Spinal cord (tissue), 10 donors: ENCODE measurements at places on chromosomes 2 and 18.

DNA sequence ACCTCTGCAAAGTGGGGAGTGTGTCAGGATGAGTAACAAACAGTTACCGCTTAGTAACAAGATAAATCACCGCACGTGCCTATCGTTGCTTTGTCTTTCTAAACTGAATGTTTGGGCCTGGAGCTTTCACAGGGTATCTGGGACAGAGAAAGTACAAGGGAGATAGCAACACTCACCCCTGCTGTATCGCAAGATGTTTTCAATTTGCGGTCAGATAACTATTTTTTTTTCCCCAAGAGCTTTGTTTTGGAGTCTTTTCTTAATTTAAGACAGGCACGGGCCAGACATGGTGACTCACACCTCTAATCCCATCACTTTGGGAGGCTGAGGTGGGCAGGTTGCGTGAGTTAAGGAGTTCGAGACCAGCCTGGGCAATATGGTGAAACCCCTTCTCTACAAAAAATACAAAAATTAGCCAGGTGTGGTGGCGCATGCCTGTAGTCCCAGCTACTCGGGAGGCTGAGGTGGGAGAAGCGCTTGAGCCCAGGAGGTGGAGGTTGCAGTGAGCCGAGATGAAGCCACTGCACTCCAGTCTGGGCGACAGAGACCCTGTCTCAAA lies 146.6 kb downstream of the GBX2 start:
- no peak for DNase-seq

DNA sequence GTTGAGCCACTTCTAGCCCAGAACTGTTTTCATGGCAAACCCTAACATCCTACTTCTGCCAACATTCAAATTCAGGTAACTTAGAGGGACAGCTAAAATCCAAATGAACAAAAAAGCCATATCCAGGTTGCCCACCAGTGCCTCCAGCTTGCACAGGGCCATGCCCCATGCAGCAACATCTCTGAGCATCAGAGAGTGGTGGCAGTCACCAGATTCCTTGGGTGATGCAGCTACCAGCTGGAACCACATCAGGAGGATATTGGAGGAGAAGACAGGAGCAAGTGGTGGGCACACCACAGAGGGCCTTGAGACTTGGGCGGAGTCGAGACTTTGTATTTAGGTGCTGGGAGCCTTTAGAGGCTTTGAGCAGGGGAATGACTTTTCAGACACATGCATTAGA lies 50.5 kb downstream of the SDC1 start:
- no peak for DNase-seq

DNA sequence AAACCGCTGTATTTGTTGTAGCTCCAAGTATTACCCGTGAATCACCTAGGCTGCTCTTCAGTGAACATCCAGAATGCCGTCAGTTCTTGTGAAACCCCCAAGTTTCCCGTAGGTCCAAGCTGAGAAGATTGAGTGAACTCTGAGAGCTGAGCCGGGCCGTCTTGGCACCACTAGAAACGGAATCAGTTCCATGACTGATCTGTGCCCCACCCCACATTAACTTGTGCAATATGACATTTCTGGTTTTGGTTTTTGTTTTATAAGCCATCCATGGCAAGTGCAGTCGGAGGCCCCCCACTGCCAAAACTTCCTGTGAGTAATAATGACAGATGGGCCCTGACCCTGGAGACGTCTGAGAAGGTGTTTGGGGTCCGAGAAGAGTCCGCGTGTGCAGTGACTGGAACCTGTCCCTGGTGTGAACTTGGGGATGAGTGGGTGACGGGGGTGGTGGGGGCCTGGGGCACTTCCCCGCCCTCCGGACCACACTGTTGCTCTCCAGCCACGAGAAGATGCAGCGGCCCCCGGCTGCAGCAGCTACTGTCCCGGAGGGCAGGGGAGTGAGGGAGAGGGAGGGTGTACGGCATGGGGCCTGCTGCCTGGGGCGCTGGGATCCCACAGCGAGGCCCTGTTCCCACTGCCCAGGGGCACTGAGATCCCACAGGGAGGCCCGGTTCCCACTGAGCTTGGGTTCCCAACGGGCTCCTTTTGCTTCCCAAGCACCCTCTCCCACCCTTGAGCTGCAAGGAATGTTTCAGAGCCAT lies 26.5 kb downstream of the NFATC1 start:
- no peak for DNase-seq

DNA sequence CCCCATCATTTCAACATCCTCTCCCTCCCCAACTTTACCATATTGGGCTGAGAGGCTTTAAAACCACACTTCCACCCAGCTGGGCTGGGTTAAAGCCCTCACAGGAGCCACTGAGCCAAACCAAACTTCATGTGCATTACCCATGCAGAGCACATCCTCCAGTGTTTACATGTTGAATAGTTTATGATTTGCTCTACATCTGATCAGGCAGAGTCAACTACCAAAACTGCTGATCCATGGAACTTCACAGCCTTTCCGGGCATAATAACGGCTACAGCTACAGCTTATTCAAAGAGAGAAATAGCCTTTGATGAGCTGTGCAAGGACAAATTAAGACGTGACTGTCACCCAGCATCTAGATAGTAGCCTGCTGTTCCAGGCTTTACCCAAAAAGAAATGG lies 39.0 kb downstream of the MAIP1 start:
- peak; percentile 38 for DNase-seq

GRCh38 chr2:30095402-30095801 lies 51.4 kb upstream of the YPEL5 start:
- DNase-seq, result no peak

- DNase-seq, result no peak
Measured at GRCh38 chr2:113260991-113261390, 17.7 kb downstream of the PAX8 start.

DNA sequence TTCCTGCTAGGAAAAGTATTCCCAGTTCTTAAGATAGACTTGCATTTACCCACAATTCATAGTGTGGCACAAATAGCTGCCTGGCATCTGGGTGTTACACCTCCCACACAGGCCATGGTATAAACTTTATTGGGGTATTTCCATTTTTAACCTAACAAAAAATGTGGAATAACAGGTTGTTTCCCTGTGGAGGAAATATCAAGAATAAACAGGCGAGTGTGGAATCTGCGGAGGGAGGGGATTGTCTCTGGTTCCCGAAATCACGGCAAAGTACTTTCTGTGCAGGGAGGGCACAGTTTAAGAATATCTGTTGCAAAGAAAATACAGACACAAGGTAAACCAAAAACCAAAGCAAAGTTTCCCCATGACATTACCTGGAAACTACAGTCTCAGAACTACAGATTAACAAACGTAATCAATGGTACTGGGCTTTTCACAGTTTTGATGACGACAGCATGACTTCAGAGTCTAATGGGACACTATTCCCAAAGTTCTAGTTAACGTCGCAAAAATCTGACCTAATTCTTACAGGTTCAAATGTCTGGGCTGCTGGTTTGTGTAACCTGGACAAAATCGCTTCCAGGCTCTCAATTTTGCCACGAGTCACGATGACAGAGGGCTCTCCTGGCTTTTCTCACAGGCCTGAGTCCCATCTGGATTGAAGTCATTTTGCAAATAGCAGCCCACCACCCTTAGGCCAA lies 1.4 kb downstream of the STARD7 start:
- no peak for DNase-seq

DNA sequence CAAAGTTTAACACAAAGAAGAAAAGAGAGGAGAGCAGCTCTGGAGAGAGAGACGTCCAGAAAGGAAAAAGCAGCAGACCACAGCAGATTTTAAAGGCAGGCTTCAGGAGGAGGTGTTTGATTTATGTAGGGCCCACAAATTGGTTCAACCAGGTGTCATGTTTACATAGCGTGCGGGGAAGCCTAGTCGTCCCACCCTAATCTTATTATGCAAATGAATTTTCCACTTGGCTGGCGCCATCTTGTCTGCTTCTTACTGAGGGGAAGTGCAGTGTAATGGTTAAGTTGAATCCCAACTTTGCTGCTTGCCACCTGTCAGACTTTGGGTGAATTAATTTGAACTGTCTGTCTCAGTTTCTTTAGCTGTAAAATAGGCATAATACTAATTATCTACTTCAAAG lies 282.4 kb upstream of the CYRIA start:
- no peak for DNase-seq

GRCh38 chr2:152577579-152577978 lies 139.7 kb downstream of the PRPF40A start:
- DNase-seq, result no peak

DNA sequence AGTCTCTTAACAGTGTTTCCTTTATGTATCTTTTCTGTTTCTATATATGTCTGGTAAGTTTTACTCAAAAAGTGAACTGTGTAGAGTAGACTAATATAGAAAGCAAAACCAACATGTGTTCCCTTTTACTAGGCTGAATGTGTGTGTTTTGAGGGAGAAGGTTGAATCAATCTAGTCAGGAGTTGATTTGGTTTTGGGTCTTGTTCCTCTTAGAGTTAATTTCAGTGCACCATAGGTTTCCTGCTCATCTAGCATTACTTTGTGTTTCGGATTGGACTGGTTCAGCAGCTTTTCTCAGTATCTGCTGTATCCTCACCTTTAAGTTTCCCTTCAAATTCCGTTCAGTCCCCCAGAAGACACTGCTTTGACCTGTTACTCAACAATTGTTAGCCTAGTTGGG lies 52.0 kb upstream of the TRIM43 start:
- DNase-seq, result no peak

- no peak for DNase-seq
Measured at GRCh38 chr2:151262629-151263028, 966 bp upstream of the RBM43 start.

- DNase-seq, result no peak
Measured at GRCh38 chr2:230658877-230659652, 53.6 kb upstream of the CAB39 start.

DNA sequence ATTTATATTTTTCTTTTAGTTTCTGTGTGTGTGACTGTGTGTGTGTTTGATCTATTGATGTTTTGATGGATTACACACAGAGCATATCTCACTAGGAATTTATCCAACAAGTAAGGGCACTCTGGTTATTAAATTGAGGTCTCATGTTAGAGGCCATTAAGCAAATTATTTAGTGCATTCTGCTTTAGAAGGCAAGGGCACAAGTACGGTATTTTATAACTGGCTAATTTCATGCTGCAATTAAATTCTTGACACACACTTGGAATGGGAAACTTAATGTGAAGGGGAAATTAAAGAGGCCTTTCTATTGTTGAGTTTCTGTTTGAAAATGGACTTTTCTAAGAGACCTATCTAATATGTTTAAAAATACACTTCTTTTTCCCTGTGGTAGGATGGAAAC lies 25.8 kb downstream of the NYAP2 start:
- DNase-seq, result no peak

DNA sequence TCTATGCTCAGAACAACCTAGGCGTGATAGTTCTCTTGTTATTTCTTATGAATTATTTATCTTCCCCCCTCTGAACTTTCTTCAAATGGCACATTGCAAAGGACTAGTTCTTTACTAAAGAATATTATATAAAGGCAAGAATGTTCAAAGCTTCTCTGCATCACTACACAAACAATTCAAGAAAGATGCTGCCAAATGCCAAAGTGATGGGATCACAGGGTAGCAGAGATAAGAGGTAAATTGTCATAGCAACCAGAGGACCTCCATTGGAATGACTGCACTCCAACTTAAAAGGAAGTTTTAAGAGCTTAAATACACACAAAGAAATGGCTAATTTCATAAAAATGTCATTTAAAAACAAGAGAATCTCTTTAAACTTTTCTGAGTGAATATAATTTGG lies 72.8 kb downstream of the AQP4 start:
- no peak for DNase-seq

DNA sequence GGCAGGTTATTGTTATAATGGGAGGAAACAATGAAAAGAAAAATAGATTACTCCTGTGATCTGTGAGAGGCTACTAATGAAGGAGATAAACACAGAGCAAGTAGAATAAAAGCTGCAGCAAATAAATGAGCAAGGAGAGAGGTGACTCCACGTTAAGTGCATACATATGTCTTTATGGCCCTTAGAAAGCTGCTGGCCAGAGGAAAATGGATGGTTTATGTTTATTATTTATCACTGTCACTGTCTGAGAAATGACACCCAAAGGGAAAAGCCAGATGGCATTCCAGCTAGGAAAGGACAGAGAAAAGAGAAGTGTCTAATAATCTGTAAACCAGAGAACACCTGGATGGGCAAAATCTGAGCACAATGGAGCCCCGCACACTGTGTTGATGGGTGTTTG lies 122.9 kb upstream of the DDX18 start:
- DNase-seq, result no peak

GRCh38 chr2:71576541-71576940 lies 123.2 kb downstream of the DYSF start:
- peak; percentile 45 for DNase-seq

- DNase-seq, result peak; percentile 49
Measured at GRCh38 chr2:109065391-109065734, 63.6 kb upstream of the SH3RF3 start.

- no peak for DNase-seq
Measured at GRCh38 chr2:21804151-21804550, 680.4 kb downstream of the TDRD15 start.

DNA sequence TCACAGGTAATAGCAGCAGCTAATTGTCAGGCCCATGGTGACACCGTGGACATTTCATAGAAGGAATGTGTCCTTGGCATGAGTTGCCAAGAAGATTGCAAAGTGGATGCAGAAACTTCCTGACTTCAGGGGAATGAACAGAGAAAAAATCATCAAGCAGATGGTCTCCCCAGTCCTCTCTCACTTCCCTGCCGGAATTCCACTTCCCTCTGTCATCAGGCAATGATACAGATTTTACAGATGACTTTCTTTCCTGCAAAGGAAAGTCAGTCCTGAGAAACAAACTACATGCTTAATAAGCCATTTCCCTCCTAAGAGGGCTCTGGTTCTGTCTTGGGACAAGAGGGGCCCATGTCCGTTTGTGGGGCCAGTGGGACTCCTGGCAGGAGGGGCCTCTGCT lies 45.7 kb downstream of the KCNF1 start:
- no peak for DNase-seq

DNA sequence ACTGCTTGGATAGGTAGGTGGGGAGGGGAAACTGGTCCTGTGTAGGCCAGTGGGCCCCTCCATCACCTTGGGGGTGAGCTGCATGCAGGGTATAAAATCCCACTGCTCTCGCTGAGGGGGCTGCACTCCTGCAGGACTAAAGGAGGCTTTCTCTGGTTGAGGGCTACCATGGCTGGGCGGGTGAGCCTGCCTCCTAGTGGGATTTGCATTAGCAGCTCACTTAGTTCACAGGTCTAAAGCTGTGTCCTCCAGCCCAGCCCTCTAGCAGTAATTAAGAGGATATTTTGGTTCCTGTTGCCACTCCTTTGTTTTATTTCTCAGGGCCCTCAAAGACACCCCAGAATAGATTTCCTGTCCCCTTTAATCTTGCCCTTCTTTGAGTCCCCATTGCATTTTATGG lies 24.6 kb downstream of the TMEM127 start:
- no peak for DNase-seq

- DNase-seq, result no peak
Measured at GRCh38 chr18:76395609-76396008, 99.4 kb downstream of the ZNF516 start.

GRCh38 chr2:143251681-143252080 lies 122.5 kb downstream of the ARHGAP15 start:
- DNase-seq, result no peak

- no peak for DNase-seq
Measured at GRCh38 chr2:96267159-96267971, 1.3 kb downstream of the CIAO1 start.
